ENCODE measurements at places on chromosomes 3 and 15.

GRCh38 chr15:77446840-77447390 is 26.2 kb downstream of the HMG20A start:
- no peak for DNase-seq

GRCh38 chr3:52845691-52846431 is 11.0 kb upstream of the MUSTN1 start:
- peak; percentile 8 for DNase-seq

GRCh38 chr3:194720048-194720447 is 34.4 kb downstream of the FAM43A start:
- DNase-seq: no peak

- no peak for DNase-seq
These were observed 609.1 kb upstream of the GRM7 start for GRCh38 chr3:6251612-6252400.

DNA sequence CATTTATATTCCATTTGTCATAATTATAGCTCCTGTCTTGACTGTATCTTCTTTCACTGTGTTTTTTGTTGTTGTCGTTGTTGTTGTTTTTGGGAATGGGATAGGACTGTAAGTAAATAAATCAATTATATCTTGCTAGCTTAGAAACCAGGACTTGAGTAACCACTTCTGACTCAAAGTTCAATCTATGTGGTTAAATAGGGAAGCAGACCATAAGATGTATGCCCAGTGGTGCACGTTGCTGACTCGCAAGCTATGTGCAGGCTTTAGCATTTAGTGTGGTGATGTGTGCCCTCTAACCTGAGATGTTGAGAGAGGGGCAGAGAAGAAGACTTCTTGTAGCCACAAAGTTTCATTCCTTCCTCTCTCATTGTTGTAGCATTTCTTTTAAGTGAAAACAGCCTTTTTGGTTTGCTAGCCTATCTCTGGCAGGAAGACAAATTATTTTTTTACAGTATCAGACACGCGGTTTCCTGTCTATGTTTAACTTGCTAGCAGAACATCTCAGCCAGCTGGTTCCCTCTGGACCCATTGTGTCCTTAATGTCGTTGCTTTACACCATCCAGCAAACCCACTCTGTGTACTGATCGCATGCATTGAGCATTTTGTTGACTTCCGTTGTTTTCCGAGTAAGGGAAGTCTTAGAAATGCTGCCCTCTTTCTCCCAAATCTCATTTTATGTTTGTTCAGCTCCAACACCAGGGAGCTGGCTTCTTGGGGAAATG is 52.1 kb downstream of the TGFBR2 start:
- DNase-seq: no peak

GRCh38 chr3:193875601-193876321 is 260.2 kb upstream of the HES1 start:
- no peak for DNase-seq

DNA sequence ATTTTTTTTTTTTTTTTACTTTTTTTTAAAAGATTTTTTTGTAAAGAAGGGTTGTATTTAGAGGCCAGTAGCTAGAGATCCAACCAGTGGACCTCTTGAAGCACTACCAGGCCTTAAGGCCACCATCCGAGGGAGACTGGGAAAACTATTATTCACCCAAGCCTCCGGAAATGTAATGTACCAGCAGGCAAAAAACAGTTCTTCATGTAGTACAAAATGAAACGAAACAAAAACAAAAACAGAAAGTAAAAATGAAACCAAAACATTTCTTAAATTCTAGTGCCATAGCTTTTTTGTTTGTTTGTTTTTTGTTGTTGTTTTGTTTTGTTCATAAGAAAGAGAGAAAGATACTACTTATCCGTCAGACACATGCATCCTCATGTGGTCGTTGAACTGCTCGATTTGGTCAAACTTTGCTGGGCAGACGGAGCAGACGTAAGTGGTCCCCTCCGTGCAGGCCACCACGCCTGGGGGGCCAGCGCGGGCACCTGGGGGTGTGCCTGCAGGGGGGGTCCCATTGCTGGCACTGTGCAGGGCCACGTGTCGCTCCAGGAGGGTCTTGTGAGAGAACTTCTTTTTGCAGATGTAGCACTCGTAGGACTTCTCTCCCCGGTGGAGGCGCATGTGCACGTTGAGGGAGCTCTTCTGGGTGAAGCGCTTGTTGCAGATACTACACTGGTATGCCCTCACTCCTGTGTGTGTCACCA is 45.0 kb downstream of the TIGIT start:
- DNase-seq: no peak

GRCh38 chr3:94336046-94336753 is 273.3 kb downstream of the NSUN3 start:
- DNase-seq: no peak

GRCh38 chr15:83289160-83289559 is 4.7 kb upstream of the BNC1 start:
- DNase-seq: no peak

DNA sequence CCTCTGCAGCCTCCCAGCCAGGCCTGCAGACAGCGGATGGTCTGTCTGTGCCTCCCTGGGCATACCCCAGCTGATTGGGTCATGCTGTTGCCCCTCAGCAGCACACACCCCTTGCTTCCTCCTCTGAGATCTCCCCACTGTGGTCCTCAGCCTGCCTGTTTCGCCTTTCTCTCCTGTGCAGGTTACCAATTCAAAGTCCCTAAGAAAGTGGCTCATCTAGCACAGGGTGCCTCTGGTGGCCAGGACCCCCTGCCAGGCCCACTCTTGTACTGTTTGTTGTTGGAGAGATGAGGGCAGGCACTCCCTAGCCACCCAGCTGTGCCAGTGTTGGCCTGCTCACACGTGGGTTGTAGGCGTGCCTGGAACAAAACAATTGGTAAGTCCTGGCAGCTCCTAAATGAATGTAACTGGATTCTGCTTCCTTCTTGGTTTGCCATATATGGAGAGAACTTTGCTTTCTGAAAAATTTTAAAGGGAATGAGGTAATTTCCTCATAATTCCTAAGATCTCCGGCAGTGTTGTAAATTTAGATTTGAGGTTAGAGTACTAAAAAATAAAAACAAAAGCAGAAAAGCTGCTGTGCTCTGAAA is 213.2 kb upstream of the IL12A start:
- DNase-seq: no peak

DNA sequence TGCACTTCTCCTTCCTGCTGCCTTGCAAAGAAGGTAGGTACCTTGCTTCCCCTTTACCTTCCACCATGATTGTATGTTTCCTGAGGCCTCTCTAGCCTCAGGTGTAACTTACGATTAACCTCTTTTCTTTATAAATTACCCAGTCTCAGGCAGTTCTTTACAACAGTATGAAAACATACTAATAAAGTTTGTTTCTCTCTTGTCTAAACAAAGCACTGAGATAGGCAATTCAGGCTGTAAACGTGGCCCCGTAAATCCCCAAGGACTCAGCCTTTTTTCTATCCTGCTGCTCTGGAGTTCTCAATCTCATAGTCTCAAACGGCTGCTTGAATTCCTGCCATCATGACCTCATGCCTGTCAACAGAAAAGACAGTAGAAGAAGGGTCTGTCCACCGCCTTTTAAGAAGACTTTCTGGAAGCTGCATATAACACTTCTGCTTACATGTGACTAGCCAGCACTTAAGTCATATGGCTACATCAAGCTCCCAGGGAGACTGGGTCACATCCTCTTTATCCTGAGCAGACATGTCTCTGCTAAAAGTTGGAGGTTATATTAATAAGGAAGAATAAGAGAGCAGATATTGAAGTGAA is 257.8 kb downstream of the EBLN2 start:
- DNase-seq: no peak

- peak; percentile 82 for DNase-seq
These were observed at the start of gene ABHD5 for GRCh38 chr3:43690400-43691119. TSS of gene ABHD5 (plus strand) at chr3:43690938. CDS start at chr3:43690993, 55 bp downstream.

DNA sequence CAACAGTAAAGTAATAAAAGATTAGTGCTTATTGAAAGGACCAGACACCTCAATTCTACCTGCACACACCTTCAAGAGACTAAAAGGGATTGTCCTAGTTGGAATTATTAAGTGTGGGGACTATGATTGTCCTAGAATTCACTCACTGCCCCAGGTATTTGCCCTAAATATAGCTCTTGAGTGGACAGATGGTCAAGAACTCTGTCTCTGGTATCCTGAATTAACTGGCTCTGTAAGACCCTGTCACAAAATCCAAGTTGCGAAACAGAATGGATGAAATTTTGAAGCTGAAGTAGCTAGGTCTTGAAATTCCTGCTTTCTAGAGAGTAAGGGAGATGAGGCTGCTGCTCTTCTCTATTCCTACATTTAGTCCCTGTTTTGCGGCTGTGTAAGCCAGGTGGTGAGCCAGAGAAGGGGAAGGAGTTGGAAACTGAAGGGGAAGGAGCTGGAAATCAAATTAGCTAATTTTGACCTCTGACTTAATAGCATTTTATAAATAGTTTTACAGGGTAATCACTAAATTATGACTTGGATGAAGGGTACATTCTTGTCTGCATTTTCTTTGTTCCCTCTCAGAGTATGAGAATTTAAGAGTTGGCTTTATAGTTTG is 34.5 kb downstream of the KBTBD12 start:
- DNase-seq: no peak

All from stimulated activated CD4-positive, alpha-beta T cell treated with anti-CD3 and anti-CD28 coated beads, Interleukin-1b, Interleukin-23, amount 100 ng/mL, for 24 hours (primary cell).